ENCODE measurements at places on chromosomes 13 and 19.

- no peak for DNase-seq
Measured at GRCh38 chr19:11136400-11137101, 19.0 kb downstream of the SPC24 start.

GRCh38 chr13:24119626-24120508 is 40.7 kb upstream of the SPATA13 start:
- no peak for DNase-seq

- DNase-seq = no peak
Measured at GRCh38 chr13:109088624-109088917, 459.2 kb downstream of the MYO16 start.

- DNase-seq = no peak
Measured at GRCh38 chr13:33782631-33783030, 35.3 kb upstream of the RFC3 start.

GRCh38 chr13:99196466-99197116 is 4.1 kb upstream of the UBAC2 start:
- DNase-seq = no peak

- no peak for DNase-seq
Measured at GRCh38 chr13:65830411-65831205, 1399.5 kb downstream of the PCDH9 start.

DNA sequence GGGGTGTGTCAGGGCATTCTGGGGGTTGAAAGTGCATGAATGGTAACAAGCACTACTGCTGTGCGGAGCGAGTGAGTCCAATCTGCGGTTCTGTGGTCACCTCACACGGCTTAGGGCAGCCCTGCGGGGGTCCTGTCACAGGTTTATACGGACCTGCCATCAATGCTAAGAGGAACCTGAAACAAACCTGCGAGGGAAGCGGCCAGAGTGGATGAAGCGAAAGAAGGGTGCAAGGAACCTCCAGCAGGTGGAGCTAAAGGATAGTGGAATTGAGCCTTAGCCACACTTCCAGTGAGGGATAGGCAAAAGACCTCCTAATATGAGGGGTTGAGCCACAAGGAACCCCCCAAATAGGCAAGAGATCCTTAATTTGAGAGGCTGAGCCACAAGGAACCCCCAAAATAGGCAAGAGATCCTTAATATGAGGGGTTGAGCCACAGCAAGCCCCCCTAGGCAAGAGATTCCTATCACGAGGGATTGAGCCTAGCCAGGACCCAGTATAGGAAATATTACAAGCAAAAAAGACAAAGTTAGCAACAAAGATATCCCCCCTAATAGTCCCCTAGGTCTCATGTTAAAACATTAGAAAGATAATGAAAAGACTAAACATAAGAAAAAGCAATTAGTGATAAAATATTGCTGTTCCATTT is 6.3 kb upstream of the ZNF69 start:
- DNase-seq = peak; percentile 50

GRCh38 chr19:12946092-12946721 is 545 bp downstream of the RAD23A start:
- DNase-seq = no peak

- DNase-seq = no peak
Measured at GRCh38 chr19:17332677-17333581, 1.7 kb downstream of the ANO8 start.

- no peak for DNase-seq
Measured at GRCh38 chr19:46629546-46630025, 4.7 kb upstream of the PTGIR start.

- no peak for DNase-seq
Measured at GRCh38 chr13:30346153-30346788, 38.9 kb upstream of the KATNAL1 start.

DNA sequence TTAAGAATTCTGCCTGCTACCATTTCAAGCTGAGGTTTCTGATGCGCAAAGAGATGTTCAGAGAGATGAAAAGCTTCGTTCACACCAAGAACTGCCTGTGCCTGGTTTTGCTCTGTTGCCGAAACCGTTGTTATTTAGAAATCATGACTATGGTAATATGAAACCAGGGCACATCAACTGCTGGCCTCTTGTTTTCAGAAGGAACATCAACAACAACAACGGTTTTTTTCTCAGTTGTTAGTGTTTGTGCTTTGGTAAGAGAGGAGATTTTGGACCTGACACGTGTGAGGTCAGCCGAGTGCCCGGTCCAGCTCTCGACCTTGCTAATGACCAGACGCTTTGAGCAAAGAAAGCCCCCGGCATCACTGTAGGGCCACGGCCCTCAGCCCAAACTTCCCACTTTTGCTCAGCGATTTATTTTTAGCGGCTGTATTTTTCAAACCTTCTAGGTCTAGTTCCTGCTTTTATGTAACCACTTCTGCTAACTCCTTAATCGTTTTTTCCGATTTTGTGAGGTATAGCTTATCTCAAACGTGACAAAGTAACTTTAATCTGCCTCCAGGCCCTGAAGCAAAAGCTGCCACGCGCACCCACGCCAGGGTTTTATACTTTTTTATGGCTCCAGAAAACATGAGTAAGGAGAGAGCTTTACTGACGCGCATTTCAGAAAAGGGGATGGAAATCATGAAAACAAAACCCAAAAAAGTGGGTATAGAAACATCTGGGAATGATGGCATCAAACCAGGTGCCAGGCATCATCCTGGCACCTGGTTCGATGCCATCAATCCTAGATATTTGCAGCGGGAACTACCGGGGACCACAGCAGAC is 42.0 kb downstream of the KLF2 start:
- no peak for DNase-seq

DNA sequence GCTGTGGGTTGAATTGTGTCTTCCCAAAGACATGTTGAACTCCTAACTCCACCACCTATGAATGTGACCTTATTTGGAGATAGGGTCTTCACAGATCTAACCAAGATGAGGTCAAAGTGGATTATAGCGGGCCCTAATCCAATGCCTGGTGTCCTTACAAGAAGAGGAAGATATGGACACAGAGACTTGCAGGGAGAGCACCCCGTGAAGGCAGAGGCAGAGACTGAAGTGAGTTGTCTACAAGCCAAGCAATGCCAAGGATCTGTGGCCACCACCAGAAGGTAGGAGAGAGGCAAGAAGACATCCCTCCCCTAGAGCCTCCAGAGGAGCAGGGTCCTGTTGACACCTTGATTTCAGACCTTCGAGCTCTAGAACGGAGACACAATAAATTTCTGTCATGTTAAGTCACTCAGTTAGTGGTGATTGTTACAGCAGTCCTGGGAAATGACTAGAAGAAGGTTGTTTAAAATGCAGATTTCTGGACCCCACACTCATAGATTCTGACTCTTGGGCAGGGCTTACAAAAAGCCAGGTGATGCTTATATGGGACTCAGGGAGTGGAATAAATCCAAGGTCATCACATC is 70.6 kb downstream of the FGF9 start:
- DNase-seq = no peak

- no peak for DNase-seq
Measured at GRCh38 chr13:79990048-79990447, 350.9 kb downstream of the SPRY2 start.

- DNase-seq = no peak
Measured at GRCh38 chr13:51243832-51244231, 21.6 kb downstream of the FAM124A start.

GRCh38 chr13:94256721-94257120 is 222.8 kb downstream of the DCT start:
- no peak for DNase-seq

GRCh38 chr19:1947651-1948209 is 6.8 kb downstream of the CSNK1G2 start:
- no peak for DNase-seq

DNA sequence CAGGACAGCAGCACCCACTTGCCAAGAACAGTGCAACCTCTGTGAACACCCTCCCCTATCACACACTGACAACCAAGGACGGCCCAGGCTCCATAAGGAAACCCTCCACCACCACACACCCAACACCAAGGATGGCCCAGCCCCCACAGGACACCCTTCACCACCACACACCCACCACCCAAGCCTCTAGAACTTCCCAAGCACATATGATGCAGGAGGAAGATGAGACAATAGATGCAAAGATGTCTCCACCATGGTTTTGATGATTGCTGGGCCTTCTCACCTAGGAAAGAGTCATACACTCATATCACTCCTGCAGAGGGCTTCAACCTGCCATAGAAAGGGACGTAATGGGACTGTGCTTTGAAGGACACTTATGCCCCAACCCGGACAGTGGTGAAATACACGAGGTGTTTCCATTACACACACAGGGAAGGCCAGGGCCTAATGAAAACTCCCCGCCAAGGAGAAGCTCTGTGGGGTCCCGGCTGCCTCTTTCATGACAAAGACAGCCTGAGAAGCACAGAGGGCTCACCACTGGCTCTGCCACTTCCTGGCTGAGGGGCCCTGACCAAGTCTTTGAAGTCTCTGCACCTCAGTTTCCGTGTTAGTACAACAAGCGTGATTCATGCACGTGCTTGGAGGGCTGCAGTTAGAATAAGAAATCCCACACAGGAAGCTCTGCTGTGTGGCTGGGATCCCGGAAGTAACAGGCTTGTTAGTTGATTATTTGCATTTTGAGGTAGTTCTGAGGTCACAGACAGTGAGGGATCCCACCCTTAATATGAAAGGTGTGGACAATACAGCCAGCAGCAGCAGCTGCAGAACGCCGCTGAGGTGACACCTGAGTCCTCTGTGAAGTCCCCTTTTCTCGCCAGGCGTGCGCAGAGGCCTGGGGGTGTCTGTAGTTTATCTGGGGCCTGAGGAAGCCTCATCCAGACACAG is 61.9 kb upstream of the ATP12A start:
- no peak for DNase-seq

GRCh38 chr13:86510792-86511191 is 711.6 kb upstream of the SLITRK6 start:
- no peak for DNase-seq

DNA sequence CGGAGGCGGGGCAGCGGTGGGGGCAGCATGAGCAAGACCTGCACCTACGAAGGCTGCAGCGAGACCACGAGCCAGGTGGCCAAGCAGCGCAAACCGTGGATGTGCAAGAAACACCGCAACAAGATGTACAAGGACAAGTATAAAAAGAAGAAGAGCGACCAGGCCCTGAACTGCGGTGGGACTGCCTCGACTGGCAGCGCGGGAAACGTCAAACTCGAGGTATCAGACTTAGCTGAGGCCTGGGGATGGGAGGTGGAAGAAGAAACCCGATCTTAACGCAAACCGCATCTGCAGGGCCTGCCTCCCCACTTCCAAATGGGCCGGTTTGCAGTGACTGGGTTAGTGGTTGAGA is 693 bp downstream of the RFXAP start:
- DNase-seq = no peak

GRCh38 chr19:343941-344624 is 513 bp downstream of the MIER2 start:
- DNase-seq = peak; percentile 45

DNA sequence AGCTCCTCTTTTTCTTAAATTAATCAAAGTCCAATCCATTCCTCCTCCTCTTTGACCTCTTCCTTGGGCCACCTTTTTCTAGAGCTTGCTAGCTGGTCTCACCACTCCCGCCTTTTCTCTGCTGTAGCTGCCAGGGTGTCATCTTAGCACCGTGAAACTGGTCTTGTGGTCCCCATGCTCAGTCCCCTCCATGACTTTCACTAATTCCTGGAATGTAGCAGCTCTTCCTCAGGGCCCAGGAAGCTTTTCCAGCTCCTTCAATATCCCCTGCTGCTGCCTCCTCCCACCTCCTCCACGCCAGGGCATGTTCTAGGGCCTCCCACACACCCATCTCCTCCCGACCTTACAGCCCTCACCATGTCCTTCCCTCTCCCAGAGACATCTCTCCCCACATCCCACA is 222.2 kb downstream of the MYO16 start:
- no peak for DNase-seq

- no peak for DNase-seq
Measured at GRCh38 chr19:5261156-5261890, 79.3 kb downstream of the PTPRS start.

DNA sequence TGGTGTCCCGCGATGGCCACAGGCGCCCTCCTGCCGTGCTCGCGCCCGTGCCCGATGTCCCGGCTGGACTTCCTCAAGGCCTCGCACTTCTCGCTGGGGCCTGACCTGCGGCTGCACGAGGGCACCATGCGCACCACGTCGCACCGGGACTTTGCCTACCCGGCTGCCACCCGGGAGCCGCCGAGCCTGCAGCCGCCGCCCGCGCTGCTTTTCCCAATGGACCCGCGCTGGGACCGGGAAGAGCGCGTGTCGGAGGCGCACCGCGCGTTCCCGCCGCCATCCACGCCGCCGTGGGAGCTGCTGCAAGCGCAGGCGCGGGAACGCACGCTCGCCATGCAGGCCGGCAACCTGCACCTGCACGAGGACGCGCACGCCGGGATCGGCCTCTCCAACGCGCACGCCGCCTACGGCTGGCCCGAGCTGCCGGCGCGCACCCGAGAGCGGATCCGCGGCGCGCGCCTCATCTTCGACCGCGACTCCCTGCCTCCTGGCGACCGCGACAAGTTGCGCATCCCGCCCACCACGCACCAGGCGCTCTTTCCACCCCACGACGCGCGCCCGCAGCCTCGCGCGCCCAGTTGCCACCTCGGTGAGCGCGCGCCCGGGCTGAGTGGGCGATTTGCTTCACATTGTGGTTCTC is 12.1 kb upstream of the PEX11G start:
- peak; percentile 88 for DNase-seq

DNA sequence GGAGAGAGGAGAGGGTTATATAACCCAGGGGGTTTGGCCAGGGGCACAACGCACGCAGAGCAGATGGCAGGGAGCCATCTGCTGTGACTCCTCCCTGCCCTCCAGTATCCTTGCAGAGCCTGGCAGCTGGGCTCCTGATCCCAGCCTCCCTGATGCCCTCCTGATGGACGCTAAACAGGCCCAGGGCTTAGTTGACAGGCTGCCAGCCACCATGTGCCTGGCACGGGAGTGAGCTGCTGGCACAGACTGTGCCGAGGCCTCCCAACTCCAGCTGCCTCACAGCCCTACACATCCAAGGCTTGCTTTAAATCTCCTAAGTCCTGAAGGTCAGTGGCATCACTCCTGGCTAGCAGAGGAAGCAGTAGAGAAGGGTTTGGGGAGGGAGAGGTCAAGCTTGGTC is 16.7 kb downstream of the SYDE1 start:
- peak; percentile 50 for DNase-seq

DNA sequence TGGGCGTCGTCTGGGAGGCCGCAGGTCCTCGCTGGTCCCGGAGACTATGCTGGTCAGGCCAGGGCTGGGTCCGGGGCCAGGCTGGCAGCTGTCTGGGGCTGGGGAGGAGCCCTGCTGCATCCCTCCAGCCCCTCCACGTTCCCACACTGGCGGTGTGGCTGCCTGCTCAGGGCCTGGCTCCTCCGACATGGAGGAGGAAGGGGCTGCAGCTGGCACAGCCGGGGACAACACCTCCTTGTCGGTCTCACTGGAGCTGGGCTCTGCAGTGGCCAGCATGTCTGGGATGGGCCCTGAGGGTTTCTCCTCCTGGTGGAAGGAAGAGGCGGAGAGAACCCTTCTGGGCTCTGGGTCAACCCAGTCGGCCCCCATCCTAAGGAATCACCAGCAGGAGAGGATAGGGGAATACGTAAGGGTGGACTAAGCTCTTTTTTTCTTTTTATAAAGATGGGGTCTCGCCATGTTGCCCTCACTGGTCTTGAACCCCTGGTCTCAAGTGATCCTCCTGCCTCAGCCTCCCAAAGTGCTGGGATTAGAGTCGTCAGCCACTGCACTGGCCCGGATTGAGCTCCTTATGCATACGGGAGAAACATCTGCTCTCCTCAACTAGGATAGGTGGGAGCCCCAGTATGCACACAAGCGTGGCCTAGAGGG is 806 bp downstream of the ZNF414 start:
- no peak for DNase-seq

All from NCI-H1105 (cell line).